DMS79 treated with DMSO at 0.1 percent for 48 hours (cell line): ENCODE measurements at places on chromosomes 2 and 18.

GRCh38 chr2:207772081-207772843, 2.6 kb upstream of the FZD5 start:
- DNase-seq: no peak

- no peak for DNase-seq
Observed at GRCh38 chr2:175205523-175205922, 24.0 kb upstream of the ATP5MC3 start.

DNA sequence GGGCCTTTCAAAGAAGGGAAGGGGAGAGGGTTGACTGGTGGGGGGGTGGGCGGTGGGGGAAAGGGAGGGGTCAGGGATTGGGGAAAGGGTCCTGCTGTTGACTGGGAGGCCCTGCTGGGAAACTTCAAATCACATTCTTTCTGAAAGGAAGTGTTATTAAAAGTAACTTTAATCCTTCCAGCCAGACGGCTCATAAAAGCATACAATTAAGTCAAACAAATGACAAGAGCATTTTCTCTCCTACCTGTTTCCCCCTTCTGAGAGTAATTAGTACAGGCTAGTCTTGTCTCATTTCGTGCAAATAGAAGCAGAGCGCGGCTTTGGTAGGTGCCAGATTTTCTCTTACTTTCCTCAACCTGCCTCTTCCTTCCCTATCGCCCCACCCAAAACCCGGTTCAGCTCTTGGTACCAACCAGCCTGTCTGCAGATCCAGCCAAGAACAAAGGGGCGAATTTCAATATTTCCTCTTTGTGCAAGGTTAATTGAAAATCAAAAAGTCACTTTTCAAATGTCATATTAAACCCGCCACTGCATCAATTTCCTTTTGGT, 2112.6 kb upstream of the PIK3C3 start:
- DNase-seq: peak; percentile 18

DNA sequence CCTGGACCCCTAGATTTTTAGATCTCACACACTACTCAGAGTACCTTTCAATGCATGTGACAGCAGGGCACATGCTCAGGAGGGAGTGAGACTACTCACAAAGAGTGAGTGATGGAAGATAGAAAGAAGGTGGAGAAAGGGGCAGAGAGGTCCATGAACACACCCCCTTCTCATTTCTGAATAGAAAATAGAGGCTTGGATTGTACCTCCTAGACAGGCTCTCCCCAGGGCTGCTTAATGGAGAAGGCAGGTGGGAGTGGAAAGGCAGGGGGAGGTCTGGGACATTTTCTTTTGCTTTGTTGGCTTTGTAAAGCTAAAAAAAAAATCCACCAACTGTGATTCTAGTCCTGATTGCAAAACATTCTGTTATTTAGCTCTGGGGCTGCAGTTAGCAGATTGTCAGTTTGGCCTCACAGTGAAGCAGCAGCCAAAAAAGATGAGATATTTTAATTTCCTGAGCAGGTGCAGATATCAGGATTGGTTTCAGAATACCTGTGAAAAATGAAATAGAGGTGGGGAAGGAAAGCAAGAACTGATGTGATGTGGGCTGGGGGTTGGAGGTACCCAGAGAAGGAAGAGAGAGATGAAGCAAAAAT, 119.3 kb upstream of the GYPC start:
- DNase-seq: no peak

- DNase-seq: peak; percentile 50
Observed at GRCh38 chr18:26181343-26181826, 44.9 kb upstream of the TAF4B start.

DNA sequence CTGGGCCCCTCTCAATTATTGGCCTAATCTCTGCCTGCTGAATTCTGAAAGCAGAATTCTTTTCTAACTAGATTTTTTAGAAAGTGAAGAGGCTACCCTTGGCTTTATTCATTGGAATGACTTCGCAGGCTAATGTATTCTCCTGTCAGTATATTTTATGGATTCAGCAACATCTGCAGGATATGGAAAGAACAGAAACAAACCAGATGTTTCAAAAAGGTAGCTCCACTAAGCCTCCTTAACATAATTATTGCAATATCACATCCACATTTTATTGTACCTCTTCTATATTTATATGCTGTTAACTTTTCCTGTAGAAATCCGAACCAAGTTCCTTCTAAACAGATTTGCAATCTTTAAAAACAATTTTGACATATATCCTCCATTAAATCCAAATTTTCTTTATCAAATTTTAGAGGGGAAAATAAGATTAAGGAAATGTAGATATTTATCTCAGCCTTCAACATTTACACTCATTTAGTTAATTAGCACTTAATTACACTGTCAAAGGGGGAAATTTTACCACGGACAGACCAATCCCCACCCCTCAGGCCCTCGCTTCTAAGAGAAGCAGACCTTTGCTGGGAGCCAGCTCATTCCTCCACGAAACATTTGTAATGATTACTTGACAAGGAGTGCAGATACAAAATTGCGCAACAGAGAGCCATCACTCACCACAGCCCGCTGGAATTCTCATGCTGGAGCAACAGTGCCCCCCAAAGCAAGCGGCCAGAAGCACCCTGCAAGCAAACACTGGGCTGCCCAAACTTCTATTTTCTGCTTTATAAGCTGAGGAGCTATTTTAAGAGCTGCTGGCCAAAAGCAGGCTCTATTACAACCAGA, 253.4 kb downstream of the ETAA1 start:
- no peak for DNase-seq

GRCh38 chr18:36130039-36130831, 536 bp downstream of the ELP2 start:
- peak; percentile 38 for DNase-seq

DNA sequence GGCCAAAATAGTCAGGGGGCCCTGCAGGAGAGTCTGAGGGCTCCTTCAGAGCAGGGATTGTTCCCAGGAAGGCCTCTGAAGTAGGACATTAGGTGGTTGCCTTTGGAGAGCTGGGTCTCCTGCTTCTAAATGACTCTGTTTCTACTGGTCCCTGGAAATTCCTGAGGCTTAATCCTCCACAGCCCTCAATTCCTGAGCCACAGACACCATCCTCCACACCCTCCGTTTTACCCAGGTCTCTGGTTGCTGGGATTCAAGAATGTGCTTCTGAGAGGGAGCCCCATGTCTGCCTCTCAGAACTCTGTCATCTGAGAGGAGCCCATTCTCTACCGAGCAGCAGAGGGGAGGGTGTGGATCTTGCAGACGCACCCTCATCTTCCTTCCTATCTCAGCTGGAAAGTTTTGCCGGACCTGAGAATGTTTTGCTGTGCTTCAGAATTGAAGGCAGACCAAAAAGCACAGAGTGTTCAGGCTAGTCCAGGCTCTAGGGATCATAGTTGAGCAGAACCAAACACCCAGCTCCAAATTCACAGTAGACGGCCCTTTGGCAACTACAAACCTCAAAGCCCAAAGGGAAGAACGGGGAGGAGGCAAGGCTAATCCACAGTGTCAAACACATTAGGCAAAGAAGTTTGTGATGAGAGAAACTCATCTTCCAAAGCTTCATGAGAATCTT, 8.1 kb downstream of the VIT start:
- DNase-seq: no peak

DNA sequence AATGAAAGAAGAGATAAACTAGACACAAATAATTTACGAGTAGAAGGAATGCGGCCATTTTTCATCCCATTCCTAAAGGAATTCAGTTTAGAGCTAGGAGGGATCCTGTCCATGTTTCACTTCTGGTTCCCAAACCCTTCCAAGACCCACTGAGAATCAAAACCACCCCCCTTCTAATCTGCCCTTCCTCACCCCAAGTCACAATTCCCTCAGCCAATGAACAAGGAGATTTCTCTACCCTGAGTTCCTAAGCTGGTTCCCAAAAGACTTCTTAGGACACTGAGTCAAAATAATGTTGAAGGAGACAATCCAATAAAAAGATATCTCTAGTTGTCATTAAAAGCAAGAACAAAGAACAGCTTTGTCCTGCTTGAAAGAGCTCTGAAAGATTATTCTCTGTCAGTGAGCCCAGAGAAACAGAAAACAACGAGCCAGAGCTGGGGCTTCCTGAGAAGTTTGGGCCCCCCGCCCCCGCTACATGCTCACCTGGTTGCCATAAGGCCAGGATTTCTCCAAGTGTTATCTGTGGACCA, 45.7 kb downstream of the STK39 start:
- DNase-seq: no peak

DNA sequence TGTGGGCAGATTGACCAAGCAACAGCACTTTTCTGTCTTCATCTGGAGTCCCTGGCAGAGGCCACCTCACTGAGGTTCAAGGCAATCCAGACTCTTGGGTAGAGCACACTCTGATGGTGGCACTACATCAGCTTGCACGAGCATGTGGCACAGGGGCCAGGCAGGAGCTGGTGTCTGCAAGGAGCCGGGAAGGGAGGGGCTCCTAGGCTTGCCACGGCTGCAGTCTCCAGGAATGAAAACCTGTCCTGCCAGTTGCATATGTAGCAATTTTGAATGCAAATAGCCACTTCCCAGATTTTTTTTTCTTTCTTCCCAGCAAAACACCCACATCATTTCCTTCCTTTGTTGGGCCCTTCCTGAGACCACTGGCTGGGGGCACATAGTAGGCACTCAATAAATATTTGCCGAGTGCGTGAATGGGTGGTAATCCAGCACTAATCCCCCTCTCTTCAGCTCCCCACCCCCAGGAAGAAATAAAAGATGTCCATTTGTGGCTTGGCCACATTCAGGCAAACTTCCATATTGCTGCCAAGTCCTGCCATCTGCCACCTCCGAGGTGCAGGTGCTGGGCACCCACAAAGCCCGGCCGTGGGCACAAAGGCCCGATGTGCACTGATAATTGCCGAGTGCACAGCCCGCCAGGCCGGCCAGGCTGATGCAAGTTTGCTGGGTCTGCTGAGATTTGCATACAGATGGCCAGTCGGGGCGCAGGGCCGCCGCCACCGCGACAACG, 72.4 kb downstream of the MYCN start:
- peak; percentile 90 for DNase-seq

DNA sequence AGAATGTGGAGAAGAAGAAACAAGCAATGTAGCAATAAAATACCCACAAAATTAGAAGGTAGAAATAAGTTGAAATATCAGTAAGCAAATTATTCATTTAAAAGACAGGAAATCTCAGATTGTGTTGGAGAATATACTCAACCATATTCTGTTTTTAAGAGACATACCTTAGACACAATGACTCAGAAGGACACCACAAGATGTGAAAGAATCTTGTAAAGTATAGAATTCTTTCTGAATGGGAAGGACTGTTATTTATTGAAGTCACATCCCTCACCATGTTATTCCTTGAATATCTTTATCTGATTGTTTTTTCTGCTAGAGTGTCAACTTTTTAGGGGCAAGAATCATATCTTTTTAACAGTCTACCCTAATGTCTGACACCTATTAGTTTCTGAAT, 50.4 kb downstream of the CTAGE1 start:
- DNase-seq: no peak

- no peak for DNase-seq
Observed at GRCh38 chr2:15965564-15966019, 25.2 kb downstream of the MYCN start.

GRCh38 chr2:169221745-169222369, 140.5 kb downstream of the LRP2 start:
- peak; percentile 17 for DNase-seq

GRCh38 chr2:40741532-40741931, 289.6 kb upstream of the SLC8A1 start:
- DNase-seq: no peak

DNA sequence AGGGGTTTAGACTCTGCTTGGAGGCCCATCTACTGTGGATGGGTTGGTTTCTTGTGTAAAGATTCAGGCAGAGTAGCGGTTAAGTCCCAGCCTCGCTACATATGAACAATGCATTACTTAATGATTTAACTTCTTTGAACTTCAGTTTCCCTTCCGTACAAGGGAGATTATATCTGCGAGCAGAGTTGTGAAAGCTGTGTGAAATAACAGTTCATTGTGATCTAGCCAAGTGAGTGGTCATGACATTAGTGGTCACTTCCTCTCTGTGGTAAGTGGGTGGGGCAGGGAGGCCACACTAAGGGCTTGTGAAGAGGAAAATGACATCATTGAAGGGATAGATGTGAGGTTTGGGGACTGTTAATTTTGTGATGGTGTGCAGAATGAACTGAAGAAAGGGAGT, 14.1 kb upstream of the MEX3C start:
- no peak for DNase-seq

DNA sequence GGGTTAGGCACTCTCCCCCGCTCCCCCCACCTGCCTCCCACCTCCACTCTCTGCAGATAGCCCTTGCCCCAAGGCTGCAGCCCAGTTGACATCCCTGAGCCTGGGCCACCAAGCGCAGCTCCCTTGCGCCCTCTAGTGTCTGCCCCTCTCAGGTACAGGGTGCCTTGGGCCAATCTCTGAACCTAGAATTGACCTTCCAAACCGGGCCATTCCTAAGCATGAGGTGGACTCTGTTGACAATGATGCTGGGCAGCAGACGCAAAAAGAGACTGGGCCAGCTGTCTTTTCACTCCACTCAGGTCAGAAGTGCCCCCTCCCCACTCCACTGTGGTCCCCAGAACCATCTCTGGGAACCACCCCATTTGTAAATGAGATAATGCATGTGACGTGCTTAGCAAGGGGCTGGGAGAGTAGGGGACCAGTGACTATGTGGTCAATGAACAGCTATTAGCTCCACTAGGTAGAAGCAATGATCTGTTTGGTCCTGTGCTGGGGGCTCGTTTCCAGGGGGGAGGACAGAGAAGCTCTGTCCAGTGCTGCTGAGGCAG, 43.3 kb upstream of the PLB1 start:
- DNase-seq: peak; percentile 43
